GM23338 (cell line): ENCODE measurements at places on chromosomes 1 and 21. TPM values are rescaled to one million over a fixed set of nuclear protein-coding genes. Genes with fewer than 3 reads are reported as not detected.
A peak's percentile ranks its signal among the peaks of the same experiment; 100 is the strongest.

DNA sequence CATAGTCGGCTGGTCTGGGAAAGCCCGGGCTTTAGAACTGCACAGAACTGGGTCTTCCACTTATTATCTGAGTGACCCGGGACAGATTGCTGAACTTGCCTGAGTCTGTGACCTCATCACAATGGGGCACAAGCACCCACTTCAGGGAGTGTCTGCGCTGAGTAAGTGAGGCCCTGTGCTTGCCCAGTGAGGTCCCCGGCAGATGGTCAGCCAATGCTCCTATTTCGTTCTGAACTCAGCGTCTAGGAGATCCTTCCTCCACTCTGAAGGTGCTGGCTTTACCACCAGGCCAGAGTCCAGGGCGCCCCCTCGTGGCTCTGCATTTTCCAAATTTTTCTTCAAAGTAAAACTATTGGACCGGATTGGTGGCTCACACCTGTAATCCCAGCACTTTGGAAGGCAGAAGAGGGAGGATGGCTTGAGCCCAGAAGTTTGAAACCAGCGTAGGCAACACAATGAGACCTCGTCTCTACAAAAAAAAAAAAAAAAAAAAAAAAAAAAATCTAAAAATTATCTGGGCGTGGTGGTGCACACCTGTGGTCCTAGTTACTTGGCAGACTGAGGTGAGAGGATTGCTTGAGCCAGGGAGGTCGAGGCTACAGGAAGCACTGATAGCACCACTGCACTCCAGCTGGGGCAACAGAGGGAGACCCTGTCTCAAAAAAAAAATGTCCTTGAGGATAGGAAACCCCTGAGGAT lies 61.7 kb downstream of the FCRL5 start:
- no peak overlapping the region for H3K27ac ChIP-seq
- H3K4me1 ChIP-seq = no peaks in the 10 kb centered on the region; the same call in 1 of the 2 replicates
- H3K4me3 ChIP-seq = no peak overlapping the region
- DNase-seq = peak; percentile 92

GRCh38 chr1:152912900-152913299 lies 4.6 kb downstream of the IVL start:
- no peaks in the 10 kb centered on the region for H3K27me3 ChIP-seq
- no peaks in the 10 kb centered on the region for H3K36me3 ChIP-seq

DNA sequence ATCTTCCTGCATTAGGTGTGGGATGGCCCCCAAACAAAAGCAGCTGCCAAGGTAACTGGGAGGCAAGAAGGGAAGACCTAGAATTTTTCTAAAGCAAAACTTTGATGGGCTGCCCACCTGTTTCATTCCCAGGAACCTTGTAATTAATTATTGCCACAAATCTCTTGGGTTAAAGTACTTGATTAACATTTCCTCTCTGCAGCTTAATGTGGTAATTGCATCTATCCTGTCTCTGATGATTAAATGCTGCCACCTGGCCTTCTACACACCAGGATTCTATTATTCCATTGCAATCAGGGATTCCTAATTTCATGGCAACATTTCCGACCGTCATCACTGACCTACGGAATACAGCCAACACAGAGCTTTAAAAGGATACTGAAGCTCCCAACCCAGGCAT lies 68.3 kb upstream of the RC3H1 start:
- H3K4me1 ChIP-seq = no peaks in the 10 kb centered on the region
- no peak overlapping the region for H3K4me3 ChIP-seq
- H3K27me3 ChIP-seq = no peaks in the 10 kb centered on the region

ITSN1 gene
- 68.2 and 77.9 TPM in 2 replicates for total RNA-seq

GPA33 gene
- 0.28 TPM in 1 of 2 replicates, not detected in the other for total RNA-seq
